Omental fat pad (tissue), 4 donors: ENCODE measurements at places on chromosomes 11 and 22. TPM values are rescaled to one million over a fixed set of nuclear protein-coding genes. Genes with fewer than 3 reads are reported as not detected.

KMT2A gene
- total RNA-seq: 84.8 TPM

- no peak for DNase-seq
Observed at GRCh38 chr11:95156916-95157541, 67.4 kb downstream of the ENDOD1 start.

PLA2G3 gene
- total RNA-seq: not detected

HYLS1 gene
- 2.6 TPM for total RNA-seq

CCDC116 gene
- total RNA-seq: 0.36 TPM

OR51B4 gene
- not detected for total RNA-seq

GRCh38 chr11:65692367-65692766, 19.7 kb upstream of the KAT5 start:
- DNase-seq: no peak

DNA sequence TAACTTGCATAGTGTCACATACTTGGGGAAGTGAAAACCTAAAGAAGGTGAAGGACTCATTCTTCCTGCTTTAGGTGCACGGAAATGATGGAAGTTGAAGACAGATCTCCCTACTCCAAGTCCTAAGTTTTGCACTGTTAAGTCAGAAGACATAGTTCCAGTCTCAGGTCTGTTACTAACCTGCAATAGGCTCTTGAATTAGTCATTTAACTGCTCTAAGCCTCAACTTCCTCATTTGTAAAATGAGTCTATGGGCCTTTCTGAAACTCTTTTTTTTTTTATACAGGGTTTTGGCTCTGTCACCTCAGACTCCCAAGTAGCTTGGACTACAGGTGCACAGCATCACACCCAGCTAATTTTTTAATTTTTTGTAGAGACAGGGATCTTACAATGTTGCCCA, 30.8 kb upstream of the POU2AF1 start:
- no peak for DNase-seq

DNA sequence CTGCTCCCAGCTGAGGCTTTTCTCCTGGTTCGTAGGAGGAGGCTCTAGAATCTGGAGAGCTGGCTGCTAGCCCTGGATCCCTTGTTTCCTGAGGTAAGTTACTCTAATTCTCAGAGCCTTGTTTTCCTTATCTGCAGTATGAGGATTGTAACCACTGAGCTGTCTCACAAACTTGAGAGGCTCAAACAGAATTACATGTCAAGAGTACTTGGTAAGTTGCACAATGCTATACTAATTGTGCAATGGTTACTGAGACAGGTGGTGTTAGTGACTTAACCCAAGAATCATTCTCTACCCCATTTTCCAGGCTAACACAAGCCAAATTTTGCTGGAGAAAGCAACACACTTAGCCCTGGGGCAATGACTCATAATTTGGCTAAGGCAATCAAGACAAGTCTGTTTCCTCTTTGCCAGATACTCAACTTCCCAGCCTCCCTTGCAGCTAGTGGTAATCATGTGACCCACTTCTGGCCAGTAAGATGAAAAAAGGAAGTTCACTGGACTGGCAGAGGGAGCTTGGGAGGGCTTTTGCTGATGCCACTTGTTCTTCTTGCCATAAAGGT, 348.0 kb downstream of the TENM4 start:
- no peak for DNase-seq

OR52I2 gene
- not detected for total RNA-seq

ANO3 gene
- total RNA-seq: 0.56 TPM

WNT11 gene
- 20.4 TPM for total RNA-seq

GLYAT gene
- total RNA-seq: 3.5 TPM

- no peak for DNase-seq
Observed at GRCh38 chr22:28143961-28144745, 225.1 kb upstream of the PITPNB start.
